Femur (tissue), 1 donor: ENCODE measurements at places on chromosomes 7 and 10.

- DNase-seq, result no peak
These were observed 27.0 kb downstream of the PAPOLB start for GRCh38 chr7:4834601-4835397.

DNA sequence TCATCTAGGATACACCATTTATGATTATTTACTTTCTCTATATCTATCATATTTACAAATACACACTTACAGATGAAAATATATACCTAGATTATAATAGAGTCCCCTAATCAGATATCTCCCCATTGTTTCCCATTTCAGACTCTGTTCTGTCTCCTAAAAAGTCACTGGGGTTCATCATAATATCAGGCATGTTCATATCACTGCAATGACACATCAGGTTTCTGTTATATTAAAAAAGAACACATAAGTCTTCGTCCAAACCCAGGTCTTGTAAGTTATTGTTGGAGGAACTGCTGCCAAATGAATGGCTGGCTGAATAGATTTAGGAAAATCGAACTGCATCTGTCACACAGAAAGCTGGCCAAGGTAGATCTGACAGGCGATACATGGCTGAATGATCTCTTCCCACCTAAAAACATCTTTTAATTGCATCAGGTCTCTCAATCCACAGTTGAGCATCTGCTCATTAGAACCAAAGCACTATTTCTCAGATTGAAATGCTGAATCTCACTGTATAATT lies 178.7 kb downstream of the CACNA2D1 start:
- no peak for DNase-seq

DNA sequence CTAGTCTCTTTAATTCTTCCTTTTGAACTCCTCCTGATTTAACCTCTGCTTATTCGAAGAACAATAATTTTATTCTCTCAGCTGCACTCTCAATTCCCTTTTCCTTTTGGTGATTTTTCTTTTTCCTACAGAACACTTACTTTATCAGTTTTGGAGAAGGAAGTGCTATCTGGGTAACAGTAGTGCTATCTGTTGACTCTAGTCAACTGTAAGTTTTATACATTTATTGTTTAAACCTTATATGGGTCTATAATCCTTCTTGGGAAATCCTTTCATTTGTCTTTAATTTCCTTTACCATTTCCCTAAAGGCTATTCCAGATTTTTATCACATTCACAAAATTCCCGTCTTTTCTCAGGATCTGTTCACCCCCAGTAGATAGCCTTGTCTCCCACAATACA lies 64.2 kb downstream of the CFTR start:
- no peak for DNase-seq

DNA sequence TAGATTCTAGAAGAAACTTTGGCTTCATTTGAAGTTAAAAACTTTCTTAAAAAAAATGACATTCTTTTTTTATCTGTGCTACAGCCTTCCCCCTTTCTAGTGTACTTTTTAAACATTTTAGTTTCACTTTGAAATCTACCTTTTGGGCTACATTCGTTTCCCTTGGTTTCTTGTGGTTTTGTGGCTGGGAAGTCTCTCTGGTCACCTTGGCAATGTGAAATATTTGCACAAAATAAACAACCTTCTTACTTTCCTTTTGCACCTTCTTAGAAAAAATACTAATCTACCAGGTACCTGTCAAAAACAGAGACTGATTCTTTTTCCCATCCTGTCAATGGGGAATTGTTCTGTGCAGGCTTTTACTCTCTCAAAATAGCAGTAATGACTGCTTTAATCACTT lies 350.2 kb downstream of the GATA3 start:
- no peak for DNase-seq

DNA sequence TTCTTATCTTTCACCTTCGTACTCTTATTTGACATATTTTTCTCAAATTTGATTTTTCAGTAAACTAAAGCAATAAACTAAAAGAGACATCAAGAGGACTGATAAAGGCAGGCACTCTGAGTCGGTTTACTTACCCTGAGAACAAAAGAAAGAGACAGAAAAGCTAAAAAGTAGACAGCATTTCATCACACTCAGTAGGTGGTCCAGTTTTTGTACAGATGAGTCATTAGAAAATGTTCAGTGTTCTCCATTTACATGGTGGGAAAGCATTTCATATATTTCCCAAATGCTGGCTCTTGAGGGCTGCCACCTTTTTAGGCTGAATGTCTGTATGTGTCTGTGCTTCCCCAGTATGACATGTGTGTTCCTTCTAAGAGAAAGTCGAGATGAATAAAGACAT lies 52.7 kb downstream of the NHLRC2 start:
- DNase-seq, result no peak

DNA sequence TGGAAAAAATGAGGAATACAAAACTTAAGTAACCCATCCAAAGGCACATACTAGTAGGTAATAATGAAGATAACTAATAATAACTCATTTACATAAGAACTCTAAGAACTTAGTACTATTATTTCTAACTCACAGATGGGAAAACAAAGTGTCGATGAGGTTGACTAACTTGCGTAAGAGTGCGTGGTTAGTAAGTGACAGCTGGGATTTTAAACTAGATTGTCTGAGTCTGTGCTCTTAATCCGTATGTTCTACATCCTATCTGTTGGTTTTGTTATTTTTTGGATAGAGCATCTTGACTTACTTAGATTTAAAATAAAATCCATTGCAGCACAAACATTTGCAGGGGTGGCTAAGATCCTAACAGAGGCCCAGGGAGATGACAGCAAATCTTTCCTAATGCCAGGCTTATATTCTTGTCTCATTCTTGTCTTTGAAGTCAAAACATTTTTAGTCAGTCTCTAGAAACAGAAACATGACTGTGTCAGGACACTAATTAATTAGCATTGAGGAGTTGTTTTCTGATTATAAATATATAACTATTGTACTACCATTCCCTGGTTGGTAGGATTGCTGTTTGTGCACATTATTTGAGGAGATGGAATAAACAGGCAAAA lies 11.7 kb downstream of the RPA3 start:
- no peak for DNase-seq

DNA sequence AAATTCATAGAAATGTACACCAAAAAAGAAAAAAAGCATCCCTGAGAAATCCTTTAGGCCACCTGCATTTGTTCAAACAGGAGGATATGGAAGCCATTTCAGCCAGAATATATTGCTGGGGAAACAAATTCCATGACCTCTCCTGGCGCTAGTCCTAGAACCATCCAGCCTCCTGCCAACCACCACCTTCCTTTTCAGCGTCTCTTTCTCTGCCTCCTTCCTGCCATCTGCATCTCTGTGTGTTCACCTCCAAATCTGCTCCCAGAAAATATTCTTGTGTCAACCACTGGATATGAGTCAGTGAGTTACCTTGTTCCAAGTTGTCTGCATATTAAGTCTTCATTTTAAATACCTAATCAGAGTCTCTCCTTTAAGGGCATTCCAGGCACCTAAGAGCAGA lies 50.6 kb upstream of the NPY start:
- peak; percentile 22 for DNase-seq

- DNase-seq, result no peak
These were observed 70.8 kb upstream of the ZMIZ1 start for GRCh38 chr10:78997635-78998618.

DNA sequence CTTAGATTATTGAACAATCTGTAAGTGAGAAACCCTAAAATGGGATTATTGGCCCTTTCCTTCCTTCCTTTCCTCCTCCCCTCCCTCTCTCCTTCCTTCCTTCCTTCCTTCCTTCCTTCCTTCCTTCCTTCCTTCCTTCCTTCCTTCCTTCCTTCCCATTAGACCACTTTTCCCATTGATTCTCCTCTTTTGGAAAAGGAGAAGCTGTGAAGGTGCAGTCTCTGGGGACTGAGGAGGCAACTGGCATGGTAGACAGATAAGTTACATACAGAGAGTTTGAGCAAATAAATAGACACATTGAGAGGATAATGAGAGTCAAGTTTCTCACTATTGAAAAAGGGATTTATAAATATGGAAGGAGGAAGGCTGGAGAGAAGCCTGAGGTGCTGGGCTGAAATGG lies 45.0 kb upstream of the CCDC7 start:
- DNase-seq, result no peak

DNA sequence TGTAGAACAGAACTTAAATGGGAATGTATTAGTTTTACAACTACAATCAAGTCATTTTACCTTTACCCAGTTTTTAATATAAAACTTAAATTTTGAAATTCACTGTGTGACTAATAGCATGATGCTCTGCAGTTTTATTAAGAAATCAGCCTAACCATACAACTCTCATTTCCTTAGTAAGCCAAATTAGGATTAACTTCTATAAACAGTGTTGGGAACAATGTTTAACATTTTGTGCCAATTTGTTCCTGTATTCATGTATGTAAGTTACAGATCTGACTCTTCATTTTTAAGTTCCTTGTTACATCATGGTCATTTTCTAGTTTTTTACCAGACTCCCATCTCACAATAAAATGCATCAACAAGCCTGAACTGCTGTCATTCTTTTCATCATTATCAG lies 209.8 kb downstream of the ZEB1 start:
- DNase-seq, result no peak

GRCh38 chr7:121797657-121798452 lies 75.1 kb upstream of the PTPRZ1 start:
- DNase-seq, result no peak

- DNase-seq, result no peak
These were observed 144.4 kb downstream of the INSYN2A start for GRCh38 chr10:127052001-127052400.

DNA sequence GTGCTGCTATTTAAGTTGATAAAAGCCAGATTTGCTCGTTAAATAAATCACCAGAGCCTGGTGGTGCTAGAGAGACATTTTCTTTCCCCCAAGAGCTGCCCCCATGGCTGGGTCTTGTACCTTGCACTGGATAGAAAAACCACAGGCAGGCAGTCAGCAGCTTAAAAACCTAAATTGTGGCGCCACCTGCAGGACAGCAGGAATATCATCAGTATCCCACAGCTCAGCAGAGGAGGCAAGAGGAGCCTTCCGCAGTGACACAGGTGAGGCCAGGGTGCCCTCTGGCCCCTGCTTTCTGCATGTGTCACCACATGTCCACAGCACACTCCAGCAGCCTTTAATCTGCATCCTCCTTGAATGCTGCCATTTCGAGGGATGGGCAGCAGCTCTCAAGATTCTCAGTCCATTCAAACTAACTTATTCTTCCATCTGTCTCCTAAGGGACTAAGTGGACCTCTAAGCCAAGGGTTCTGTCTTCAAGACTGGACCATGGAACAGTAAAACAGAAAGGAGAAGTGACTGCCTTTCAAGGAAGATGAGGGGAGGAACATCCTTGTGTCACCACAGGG lies 4.5 kb upstream of the PLXNA4 start:
- DNase-seq, result peak; percentile 83

DNA sequence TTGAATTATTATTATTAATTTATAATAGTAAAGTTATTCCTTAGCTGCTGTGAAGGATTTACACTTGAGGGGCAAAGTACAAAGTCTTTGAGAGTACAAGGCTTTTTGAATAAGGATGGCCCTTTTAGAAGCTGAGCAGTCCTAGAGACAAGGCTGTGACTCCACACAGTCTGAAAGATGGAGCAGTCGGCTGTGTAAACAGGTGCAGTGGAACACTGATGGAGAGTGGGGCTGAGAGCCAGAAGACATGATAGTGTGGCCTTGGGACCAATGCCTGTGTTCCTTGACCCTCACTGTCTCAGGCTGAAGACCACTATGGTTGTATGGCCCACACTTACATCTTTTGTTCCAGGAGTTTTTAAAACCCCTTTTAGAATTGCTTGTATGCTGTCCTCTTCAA lies 311.2 kb upstream of the PHF14 start:
- DNase-seq, result no peak

DNA sequence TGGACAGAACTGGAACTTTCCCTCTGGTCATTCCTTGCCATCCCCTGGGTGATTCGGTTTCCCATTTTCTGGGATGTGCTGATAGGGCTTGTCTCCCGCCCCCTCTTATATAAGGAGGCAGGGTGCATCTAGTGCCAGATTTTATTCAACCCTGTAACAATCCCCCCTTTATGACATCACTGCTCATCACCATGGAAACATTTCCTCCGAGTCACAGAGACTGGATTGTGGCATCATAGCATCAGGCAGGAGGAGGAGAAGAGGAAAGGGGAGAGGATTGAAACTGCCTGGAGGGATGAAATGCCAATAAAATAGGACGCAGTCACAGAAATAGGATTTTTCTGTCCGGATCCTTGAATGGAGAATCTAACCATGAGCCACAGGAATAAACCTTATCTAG lies 25.0 kb downstream of the SORCS3 start:
- no peak for DNase-seq

GRCh38 chr10:110872145-110872983 lies 636 bp downstream of the PDCD4 start:
- peak; percentile 92 for DNase-seq

DNA sequence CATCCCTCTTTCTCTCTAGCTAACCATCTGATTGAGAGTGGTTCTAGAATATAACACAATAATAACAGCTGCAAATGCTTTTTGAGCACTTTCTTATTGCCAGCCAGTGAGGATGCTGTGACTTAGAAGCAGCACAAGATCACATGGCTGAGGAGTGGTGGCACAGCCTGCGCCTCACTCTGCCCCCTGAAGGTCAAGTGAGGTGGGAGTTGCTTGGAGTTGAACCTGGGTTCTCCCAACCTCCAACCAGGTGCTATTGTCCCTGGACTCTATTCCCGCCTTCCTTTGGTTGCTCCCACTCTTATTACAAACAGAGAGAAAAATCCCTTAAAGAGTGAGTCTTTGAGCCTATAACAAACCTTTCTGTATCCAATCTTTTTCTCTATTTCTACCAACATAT lies 280.3 kb upstream of the PODXL start:
- no peak for DNase-seq

GRCh38 chr10:75825661-75826060 lies 394.2 kb downstream of the LRMDA start:
- no peak for DNase-seq

DNA sequence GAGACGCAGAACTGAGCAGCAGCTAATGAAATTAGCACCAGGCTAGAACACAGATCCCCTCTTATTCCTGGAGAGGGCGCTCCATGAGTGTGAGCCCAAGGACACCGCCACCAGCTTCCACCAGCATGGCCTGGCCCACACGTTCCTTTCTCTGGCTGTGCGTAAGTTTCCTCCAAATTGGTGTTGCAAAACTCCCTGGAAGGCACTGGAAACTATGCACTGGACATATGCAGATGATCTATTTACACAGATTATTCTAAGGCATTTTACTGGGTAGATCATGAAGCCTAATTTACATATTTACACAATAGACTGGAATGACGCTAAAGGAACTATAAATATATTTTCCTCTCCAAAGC lies 455.6 kb upstream of the FOXK1 start:
- no peak for DNase-seq

- DNase-seq, result no peak
These were observed 59.0 kb upstream of the TAS2R16 start for GRCh38 chr7:123054357-123055133.

- DNase-seq, result no peak
These were observed 4.8 kb downstream of the PALS2 start for GRCh38 chr7:24578052-24578451.

DNA sequence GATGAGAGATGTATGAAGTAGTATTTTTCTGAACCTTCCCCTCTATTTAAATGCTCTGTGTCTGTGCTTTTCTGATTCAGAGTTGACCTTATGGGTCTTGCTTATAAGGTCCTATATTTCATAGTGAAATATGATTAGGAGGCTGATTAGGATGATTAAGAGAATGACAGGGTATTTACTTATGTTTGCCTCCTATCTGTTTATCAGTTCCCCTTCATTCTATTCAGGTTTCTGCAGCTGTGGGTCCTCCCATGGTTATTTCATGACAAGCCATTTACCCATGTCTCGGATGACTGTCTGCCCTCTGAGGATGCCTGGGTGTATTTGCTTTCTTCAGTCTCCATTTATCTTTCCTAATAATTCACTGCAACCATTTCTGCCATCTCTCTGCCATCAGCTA lies 16.9 kb downstream of the RPA3 start:
- DNase-seq, result no peak
